Amniotic epithelial cell (primary cell): ENCODE measurements at places on chromosomes 5 and 9.

GRCh38 chr5:27769748-27770402 lies 731.5 kb upstream of the CDH9 start:
- DNase-seq: no peak

GRCh38 chr5:150137168-150137957 lies 18.3 kb downstream of the PDGFRB start:
- peak; percentile 77 for DNase-seq

DNA sequence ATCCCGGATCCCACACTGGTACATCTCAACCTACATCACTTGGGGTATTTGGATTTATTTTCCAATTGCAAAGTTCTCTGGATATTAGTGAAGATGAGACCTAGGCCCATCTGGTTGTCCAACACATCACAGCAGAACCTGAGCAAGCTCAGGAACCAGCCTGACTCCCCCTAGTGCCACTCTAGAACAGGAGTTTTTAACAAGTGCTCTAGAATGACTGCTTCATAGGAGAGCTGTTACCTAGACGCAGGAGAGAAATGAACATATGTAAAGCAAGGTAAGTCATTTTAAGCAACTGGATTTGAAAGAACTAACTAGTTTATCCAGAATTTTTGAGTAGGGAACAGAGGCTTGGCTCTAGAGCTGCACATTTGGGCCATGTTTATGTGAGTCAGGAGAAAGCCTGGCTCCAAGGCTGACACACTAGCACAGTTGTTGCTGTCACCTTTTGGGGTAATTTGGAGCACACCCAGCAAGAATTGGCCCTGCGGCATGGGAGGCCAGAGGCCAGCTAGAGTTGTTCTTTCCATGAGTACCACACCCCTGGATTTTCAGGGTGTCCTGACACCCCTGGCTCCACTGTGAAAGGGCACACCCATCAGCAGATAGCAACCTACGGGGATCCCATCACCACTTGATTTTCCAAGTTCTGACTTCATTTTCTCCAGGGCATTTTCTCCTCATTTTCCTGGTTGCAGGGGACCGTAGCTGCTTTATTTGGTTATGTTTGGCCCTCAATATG lies 110.9 kb upstream of the LPAR1 start:
- DNase-seq: no peak

DNA sequence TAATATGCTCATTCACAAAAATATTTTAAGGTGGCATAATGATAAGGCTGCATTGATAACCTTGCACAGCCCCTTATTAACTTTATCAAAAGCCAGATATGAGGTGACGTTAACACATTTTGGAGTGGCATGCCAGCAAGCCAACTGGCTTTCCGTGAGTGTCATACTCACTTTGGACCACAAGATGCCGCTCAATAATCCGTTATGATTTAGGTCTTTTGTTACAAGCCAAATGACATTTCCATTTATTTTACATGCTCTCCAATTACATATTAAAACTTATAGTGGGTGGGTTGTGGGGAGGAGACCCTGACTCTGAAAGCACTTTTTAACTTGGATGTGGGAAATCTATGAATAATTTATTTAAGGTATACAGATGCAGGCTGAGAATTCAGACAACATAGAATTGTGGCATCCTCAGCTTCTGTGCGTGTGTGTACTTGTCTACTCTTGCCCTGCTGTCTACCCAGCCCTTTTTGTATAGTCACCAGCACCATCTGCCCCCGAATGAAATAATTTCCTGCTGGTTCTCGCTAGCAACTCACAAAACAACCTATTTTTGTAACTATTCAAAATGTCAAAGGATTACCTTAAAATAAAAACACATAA lies 305.1 kb downstream of the PSAT1 start:
- DNase-seq: peak; percentile 38

DNA sequence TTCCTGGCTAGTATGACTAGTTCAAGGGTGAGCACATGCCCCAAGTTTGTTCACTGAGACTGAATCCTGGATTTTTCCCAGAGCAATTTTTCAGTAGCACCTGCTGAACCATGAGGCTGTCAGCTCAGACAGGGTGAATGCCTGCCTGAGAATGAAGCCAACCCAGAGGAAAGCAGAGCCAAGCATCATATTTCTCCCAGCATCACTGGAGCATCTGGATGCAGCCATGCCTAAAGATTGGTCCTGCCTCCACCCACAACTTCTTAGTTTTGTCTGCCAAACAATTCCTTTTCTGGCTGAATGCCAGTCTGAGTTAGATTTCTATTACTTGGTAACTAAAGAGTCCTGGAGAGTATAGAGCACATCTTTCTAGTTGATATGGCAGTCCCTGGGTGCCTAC lies 343.6 kb downstream of the CSNK1G3 start:
- no peak for DNase-seq

DNA sequence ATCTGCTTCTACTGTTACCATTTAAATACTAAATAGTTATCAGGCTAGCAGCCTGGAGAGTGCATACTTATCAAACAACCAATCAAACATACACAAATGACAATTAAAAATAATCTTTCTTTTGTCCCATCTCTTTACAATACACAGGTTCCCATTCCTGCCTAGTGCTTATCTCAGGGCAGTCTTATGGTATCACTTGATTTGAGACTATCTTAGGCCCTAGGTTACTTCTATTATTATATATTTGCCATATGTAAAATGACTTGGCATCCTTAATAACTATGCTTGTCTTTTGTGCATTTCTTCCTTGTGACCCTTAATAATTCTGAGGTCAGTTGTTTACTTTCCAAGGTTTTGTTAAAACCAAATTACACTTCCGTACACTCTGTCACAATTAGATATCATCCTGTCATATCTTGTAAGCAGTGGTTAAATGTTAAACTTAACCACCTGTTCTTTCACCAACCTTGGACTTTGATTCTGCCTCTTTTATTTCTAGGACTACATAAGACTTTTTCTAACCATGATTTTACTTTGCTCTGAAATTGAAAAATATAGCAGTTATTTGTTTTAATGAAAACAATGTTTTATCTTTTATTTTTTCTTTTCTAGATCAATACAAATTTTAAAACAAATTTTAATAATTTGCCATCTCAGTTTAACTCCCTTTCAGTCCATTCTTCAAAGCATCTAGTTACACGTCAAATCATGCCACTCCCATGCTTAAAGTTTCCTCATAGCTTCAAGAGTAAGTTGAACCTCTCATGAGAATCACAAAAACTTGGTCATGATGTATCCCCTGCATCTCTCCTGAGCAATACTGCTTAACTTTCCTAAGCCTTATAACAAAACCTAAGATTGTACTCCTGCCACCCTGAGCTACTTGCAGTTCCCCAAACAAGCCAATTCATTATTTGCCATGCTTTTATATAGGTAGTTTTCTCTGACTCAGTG lies 281.3 kb downstream of the HCN1 start:
- DNase-seq: no peak

GRCh38 chr5:154518438-154518867 lies 40.4 kb upstream of the HAND1 start:
- DNase-seq: no peak

DNA sequence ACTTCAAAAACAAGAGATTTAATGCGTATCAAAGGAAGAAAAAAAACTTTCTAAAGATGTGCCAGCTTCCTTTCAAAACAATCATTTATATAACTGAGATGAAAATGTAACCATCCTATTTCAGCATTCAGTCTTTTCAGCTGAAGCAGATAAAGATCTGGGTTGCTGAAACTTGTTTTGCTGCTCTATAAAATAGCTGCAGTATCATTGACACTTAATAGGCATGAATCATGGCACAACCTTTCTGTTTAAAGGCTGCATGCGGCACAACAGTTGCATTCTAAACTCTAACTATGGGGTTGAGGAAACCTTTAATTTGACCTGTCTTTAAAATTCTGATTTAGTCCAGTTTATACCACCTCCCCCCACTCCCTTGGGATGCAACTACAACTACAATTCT lies 196.7 kb downstream of the MPDZ start:
- DNase-seq: no peak

- DNase-seq: no peak
Measured at GRCh38 chr5:166163996-166164610, 2127.3 kb upstream of the WWC1 start.

DNA sequence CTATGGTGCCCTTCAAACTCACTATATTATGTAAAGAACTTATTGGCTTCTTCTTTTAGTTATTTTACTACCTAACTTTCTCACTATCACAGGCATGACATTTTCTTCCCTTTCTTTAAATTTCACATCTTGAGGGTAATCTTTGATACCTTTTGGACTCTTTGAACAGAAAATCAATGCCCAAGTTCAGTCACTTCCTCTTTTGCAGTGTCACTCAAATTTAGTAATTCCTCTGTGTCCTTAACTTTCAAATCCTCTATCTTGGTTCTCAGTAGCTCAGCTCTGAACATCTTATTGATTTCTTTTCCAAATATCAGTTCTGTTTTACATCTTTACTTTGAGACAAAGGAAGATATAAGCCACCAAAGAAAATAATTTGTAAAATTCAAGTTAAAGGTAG lies 25.5 kb downstream of the CNTLN start:
- DNase-seq: no peak

DNA sequence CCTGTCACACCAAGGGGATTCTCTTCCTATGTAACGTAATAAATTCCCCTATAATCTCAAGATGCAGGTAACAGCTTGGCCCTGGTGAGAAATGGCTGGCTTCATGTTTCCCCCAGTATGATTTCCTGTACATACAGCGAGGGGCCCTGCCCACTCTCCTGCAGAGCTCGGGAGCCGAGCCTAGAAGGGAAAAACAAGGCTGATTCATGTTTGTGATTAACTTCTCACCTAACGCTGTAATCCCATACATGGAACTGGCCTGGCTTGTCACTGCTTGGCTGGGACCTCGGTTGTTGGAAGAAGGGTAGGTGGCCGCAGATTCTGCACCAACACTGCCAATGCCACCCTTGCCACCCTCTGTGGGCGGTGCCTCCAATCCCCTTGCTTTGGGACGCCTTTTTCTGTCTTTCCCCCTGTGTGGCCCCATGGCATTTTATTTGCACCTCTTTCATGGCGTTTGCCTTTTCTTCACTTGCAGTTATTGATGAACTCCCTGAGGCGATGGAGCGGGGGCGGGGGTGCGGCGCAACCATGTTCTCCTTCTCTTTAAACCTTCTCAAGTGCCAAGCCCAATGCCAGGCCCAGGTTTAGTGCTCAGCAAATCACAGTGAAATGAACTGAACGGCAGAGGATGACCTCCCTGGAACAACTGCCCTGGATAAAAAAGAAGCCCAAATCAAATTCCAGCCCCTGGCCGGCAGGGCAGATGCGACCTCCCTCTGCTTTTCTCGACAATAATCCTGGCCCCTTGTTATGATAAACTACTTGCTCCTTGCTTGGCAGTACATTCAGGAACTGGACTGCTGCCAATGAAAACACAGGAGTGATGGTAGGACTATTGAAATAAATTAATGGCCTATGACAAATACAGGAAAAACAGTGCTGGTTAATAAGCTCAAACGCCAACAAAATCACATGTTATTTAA lies 108.1 kb downstream of the TMEM174 start:
- peak; percentile 80 for DNase-seq

DNA sequence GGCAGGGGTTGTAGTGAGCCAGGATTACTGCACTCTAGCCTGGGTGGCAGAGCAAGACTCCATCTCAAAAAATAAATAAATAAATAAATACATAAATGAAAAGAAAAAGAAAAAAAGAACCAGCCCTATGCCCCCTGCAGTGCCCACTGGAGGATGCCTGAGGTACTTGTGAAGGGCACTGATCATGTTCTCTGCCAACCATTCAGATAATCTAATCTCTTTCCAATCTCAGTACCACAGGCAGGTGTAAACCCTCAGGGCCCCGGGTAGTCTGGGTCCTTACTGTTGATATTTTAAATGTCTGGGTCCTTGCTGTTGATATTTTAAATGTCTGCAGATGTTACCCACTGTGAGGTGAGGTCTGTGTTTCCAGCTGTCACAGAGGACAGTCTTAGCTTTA lies 321.8 kb upstream of the ADCY2 start:
- DNase-seq: no peak

- DNase-seq: no peak
Measured at GRCh38 chr5:123421773-123422172, 1.4 kb downstream of the CEP120 start.

DNA sequence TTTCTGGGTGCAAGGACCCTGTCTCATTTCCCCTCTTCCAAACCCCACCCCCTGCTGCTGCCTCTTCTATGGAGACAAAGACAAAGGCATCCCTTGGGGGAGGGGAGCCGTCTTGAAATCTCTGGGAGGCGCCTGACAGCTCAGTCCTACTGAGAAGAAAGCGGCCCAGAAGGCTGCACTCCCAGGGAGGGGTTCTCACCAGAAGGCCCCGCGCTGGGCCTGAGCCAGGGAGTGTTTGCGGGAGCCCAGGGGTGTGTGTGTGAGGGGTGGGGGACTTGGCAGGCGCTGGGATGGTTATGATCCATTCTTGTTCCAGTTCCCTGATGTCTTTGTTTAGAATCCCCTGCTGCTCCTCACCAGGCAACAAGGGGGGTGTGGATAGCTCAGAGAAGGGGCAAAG lies 45.7 kb upstream of the ALDH1B1 start:
- DNase-seq: no peak

DNA sequence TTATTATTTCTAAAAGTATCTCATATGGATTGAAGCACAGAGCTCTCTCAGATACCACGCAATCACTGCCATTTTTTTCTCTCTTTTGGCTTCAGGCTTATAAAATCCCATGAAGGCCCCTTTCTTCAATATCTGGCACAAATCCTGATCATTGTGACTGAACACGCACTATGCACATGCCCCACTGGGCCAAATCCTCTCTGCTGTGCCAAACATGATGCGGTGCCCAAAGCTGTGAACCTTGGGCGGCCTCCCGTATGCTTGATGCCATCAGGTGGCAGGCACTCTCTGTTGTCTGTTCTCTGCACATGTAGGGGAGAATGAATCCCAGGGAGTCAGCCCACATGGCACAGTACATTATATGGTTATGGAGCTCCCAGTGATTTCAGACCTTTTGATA lies 375.0 kb upstream of the RGMB start:
- DNase-seq: no peak

DNA sequence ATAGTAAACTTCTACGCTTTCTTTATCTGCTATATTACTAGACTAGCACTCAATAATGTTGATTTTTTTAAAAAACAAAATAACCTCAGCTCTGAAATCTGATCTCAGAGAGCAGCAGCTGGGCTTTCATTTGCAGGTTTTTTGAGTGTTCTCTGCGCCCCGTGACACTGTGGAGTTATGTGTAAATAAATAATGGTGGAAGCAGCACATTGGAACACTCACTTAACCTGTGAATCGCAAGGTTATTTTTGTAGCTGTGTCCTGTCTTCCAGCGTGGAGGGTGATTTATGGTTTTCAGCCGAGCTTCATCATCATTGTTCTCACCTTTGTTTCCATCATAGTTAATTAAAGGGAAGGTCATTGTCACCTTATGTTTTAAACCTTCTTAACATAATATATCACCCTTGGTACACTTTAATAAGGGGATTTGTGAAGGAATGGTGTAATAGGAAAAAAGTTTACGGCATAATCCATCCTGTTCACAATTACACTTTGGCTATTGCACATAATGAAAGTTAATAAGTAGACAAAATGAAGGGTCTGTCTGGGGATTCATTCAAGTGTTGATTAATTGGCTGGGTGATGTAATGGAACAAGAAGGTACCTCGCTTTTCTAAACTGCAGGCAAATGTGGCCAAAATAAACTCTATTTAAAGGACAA lies 493.3 kb upstream of the ADAMTS16 start:
- DNase-seq: no peak
